Activated CD4-positive, alpha-beta T cell treated with anti-CD3 and anti-CD28 coated beads for 36 hours (primary cell): ENCODE measurements at places on chromosomes 5 and 9.

- DNase-seq: no peak
These were observed 6.2 kb downstream of the TGFBI start for GRCh38 chr5:136034984-136035383.

DNA sequence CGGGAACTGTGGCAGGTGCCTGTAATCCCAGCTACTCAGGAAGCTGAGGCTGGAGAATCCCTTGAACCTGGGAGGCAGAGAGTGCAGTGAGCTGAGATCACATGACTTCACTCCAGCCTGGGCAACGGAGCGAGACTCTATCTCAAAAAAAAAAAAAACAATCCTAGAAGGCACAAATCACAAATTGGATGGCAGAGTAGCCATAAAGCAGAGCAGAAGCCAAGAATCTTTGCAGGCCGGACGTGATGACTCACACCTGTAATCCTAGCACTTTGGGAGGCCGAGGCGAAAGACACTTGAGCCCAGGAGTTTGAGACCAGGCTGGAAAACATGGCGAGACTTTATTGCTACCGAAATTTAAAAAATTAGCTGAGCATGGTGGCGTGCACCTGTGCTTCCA, 9.2 kb upstream of the FUBP3 start:
- no peak for DNase-seq

DNA sequence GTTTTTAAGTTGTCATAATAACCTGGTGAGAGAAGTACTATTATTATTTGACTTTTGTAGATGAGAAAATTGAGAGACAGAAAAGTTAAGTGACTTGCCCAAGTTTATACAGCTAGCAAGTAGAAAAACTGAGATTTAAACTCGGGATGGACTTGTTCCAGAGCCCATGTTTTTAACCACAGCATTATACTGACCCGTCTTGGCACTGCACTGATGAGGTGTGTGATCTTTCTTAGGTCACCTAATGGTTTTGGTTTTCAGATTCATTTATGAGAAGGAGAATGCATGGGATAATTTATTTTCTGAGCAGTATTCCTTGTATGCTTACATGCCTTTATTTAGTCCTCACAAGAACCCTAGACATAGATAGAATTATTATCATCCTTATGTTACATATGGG, 201.8 kb upstream of the CDKN2B start:
- DNase-seq: no peak

- no peak for DNase-seq
These were observed 87.4 kb downstream of the ZNF608 start for GRCh38 chr5:124658867-124659557.

- no peak for DNase-seq
These were observed 90.3 kb upstream of the PTPN3 start for GRCh38 chr9:109588415-109588814.

DNA sequence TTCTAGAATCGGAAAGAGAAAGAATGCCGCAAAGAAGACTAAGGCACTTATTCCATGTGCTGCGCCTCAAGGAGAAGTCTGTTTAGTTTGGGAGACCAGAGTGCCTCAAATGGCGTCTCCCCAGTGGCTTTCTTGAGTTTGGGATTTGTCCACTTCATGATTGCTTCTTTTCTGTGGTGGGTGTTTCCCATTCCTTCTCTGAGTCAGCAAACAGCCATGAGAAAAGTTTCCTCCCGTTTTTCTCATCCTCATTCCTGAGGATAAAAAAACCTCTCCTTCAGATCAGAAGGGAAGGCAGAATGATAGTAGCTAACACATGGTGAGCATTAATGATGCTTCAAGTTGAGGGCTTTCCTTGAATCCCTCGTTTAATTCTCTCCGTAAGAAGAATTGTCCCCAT, 275.9 kb upstream of the WWC1 start:
- no peak for DNase-seq

DNA sequence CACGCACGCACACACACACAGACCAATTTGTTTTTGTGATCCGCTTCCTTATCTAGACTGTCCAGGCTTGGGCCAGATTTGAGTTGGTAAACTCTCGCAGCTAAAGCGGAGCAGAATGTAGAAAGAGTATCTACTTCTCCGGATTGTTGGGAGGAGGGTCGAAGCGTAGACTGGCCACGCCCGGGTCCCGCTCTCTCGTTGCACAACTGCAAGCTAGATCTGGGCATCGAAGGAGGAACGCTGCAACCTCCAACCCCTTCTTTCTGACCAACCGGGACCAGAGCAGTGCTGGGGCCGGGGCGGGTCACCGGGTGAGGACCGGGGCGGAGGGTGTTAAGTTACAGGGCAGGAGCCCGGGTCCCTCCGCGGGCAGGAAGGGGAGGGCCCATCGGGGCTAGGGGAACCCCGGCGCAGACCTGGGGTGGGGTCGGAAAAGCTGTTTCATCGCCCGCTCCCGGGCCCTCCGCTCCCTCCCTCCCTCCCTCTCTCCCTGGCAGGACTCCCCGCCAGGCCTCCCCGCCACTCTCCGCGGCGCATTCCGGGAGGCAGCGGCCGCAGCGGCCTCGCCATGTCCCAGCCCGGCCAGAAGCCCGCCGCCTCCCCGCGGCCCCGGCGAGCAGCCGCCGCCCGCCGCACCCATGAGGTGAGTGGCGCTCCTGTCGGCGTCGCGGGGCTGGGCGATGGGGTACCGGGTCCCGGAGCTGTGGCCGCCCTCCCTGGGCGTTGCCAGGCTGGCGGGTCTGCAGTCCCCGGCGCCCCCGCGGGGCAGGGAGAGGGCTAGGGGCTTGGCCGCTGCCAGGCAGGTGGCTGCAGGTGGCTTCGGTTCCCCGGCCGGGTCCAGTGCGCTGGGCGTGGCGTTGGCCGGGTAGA, at the start of gene CAST:
Gene CAST (plus strand): TSS at position 522 of the 870 bp plus-strand sequence. CDS start 47 bp downstream, at position 569.
- peak; percentile 93 for DNase-seq
